ENCODE measurements at places on chromosomes 16 and 17.

DNA sequence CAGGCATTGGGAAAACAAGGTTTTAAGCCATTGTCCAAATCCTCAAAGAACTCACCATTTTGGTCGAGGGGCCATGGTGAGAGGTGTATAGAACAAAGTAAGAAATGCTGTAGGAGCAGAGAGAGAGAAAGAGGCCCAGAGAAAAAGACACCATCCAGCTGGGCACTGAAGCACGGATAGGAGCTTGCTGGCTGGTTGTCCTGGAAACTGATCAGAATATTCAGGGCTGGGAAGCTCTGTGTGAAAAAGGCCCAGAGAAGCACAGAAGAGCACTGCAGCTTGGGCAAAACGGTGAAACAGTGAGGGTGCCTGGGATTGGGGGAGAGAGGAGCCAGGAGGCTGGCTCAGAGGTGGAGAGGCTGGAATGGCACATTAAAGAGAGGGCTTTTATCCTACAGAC, 16.5 kb downstream of the HS3ST3B1 start:
- no peak for DNase-seq

GRCh38 chr17:9929871-9930270, 24.8 kb upstream of the RCVRN start:
- no peak for DNase-seq

- DNase-seq, result peak; percentile 81
Observed at GRCh38 chr16:825341-826061, 25.0 kb upstream of the GNG13 start.

- DNase-seq, result no peak
Observed at GRCh38 chr16:17252064-17252463, 218.7 kb downstream of the XYLT1 start.

DNA sequence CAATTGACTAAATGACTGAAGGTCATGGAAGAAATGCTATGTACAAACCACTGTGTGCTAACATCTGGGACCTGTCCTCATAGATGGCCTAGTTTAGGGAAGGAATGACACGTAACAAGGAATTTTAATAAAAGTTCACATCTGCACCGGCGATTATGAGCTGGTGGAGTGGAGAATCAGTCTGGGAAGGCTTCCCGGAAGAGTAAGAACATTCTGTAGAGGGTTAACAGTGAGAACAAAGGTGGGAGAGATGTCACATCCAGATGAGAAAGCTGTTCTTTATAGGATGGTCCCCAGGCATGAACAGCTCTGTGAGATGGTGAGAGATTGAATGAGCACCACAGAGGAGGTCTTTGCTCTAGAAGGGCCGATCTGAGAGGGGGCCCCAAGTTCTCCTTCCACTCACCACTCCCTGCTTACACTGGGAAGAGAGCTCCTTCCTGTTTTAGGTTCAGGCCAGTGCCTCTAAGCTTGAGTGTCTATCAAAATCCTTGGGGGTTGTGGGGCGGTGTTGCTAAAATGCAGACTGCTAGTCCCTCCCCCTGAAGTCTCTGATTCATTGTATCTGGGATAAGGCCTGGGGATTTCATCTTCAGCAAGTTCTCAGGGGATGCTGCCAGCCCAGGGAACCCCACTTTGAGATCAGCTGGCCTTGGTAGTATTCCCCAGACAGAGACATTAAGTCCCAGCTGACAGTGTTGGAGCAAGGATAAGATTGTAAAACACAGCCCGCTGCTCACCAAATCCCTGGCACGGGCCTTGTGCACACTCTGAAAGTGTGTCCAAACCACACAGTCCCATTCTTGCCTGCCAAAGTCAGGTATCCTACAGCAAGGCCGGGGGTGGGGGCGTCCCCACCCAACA, 294.7 kb upstream of the MAF start:
- no peak for DNase-seq

GRCh38 chr17:79997011-79997660, 38.5 kb downstream of the TBC1D16 start:
- no peak for DNase-seq

GRCh38 chr17:60391471-60392041, 377 bp downstream of the USP32 start:
- no peak for DNase-seq

DNA sequence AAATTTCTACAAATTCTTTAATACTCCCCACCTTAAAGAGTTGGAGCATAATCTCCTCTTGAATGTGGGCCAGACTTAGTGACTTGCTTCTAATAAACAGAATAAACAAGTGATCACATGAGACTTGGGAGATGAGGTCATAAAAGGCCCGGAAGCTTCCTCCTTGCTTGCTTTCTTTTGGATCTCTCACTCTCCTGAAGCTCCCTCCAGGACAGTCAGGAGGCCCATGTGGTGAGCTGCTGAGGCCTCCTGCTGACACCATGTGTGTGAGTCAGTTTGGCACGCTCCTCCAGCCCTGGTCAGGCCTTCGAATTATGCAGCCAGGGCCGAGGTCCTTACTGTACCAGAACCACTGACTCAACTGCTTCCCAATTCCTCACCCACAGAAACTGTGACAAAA, 53.2 kb downstream of the NDEL1 start:
- DNase-seq, result no peak

DNA sequence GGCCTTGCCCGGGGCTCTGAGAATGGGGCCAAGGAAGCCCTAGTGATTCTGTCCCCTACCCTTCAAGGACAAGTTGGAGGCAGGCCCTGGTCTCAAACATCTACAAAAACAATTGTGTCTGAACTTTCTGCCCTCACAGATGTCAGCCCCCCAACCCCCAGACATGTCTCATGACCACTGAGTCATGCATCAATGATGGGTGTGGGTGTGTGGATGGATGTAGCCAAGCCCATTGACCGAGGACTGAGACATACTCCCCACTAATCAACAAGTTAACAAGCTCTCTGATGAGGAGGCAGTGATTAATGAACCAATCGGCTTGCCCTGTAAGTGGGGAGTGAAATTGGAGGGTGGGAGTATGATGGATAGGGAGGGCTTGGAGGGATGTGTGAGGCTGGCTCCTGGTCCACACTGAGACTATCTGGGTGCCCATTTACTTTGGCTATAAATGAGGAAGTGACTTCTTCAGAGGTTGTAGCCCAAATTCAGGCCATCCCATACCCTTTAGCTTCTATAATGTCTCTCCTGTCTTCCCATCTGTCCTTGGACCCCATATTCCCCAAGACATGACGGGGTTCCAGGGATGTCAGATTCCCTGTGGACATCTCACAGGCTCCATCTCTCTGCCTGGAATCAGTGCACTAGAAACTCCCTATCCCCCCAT, 97.1 kb upstream of the TMEM97 start:
- no peak for DNase-seq

DNA sequence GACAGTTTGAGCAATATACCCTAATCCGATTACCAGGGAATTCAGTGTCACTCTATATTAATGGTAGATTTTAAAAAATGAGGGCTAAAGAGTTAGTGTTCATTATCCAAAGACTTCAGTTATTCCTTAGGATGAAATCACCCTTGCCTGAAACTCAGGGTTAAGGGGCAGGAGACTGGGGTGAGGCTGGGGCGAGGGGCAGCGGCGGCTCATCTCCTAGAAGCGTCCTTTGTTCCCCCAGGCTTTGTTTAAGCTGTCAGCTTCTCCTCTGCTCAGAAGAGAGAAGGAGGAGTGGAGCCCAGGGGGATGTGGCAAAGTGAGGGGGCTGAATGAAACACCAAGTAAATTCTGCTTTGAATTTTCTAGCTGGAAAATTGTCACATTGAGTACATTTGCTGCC, 117.7 kb upstream of the ELAC2 start:
- DNase-seq, result no peak

DNA sequence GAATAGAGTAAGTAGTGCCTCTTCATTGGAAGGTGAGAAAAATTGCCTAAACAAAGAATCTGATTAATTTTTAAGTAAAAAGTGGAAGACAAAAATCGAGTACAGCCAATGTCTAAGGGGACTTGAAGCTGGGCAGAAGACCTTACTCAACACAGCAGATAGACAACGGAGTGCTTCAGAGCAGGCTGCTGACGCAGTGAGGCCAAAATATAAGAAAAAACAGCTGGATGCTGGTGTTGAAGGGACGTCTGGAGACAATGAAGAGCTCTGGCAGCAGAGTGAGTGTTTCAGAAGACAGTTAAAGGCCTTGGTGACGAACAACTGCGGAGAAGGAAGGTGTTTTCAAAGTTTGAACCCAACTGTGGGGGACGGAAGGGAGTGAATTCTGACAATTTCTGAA, 169.8 kb downstream of the MRTFB start:
- DNase-seq, result no peak

DNA sequence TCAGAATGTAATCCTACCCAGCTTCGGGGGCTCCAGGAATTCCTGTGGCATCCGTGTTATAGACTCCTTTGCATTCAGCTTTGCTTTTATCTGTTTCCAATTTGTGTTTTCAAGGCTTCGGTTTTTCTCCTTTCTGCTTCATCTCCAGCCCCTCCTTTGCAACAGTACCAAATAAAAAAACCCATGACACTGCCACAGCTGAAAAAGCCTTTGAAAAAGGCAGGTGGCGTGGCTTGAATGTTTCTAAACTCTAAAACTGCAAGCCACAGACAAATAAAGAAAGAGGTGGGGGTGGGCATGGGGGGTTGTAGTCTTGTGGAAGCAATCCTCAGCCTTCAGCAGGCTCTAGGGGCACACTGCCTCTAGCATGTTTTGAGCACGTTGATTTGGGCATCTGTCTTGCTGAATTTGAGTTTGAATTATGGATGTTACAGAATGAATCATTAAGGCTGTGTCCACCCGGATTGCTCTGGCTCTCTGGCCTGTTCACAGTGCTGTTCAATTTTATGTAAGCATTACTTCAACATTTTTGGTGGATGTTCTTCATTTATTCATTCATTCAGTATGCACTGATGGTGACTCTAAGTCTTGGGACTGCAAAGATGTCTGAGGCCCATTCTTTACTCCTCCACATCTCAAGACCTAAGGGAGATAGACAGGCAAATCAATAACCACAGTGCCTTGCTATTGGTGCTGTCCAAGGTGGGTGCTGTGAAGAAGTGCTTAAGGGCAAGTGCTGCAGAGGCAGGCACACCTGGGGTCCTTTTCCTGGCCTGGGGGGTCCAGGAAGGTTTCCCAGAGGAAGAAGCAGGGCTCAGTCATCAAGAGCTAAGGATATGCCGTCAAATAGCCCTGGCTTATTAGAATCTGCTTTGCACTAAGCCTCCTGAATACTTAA, 77.4 kb downstream of the CDH13 start:
- DNase-seq, result no peak

- peak; percentile 75 for DNase-seq
Observed at GRCh38 chr17:58279016-58279711, 1.6 kb downstream of the MPO start.

All from right forelimb (tissue), 1 donor.